Fibroblast of upper back skin (primary cell): ENCODE measurements at places on chromosomes 1 and 21.

GRCh38 chr21:45537111-45537745 is 5.0 kb downstream of the SLC19A1 start:
- DNase-seq = no peak

DNA sequence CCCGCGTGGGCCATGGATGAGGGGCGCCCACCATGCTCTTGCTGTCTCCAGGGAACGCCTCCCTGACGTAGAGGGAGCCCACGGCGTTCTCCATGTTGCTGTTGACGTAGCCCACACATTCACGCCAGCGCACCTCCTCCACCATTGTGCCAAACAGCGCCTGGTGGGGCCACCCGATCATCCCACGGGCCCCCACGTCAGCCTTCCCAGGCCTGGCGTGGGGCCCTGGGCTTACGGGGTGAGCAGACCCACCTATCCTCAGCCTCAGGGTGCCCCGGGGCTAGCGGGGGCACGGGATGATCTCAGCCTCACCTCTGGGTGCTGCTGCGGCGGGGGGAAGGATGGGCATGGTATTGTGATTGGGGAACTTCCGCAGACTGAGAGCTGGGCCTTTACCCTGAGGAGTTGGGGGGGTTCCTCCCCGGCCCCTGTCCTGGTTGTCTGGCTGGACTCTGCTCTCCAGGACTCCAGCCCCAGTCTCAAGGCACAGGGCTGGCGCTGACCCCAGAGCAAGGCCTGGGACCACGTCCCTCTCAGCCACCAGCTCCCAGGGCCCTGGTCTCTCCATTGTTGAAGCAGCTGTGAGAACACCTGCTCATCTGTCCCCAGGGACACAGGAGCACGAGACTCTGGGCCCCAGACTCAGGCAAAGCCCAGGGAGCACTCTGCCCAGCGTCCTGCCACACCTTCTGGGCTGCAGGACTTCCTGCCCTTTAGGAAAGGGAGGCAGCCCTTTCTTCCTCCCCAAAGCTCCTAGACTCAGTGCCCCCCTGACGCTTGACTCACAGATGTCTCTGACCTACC is 10.2 kb downstream of the PRXL2B start:
- DNase-seq = no peak

- DNase-seq = no peak
Observed at GRCh38 chr1:168518813-168519212, 25.0 kb downstream of the XCL2 start.

DNA sequence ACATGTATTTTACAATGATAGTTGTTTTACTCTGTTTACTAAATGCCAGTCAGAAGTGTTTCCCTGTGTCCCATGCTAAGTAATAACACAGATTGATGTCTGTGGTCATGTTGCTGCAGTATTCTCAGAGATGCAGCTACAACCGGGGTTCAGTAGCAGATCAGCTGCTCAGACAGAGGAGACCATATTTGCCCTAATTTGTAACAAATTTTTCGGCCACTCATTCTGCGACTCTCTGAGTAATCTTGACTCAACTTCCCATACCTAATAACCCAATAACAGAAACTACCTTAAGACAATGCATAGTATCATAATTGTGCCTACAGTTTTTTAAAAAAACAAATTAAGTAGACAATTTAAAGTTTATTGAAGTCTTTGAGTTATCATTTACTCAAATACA is 32.6 kb downstream of the NIBAN1 start:
- no peak for DNase-seq

GRCh38 chr21:45388011-45388521 is 16.9 kb upstream of the COL18A1 start:
- DNase-seq = no peak
